ENCODE measurements at places on chromosomes 12 and 14.

DNA sequence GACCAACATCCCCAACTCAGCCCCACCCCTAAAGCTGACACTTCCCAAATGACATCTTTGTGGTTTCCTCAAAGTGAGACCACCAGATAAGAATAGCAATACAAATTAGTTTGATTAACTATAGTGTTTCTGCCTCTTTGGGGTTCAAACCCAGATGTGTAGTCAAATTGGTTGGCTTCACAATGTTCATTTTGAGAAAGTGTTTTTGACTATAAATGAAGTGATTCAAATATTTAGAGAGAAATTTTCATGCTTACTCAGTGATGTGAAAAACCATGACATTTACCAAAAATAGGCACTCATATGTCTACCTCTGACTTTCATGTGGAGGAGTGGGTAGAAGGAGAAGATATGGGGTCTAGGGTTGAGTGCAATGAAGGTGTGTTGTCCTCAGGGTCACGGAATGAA is 218.4 kb downstream of the BCAT1 start:
- DNase-seq = no peak

GRCh38 chr14:104657101-104657524 is 32.3 kb upstream of the INF2 start:
- no peak for DNase-seq

- DNase-seq = no peak
These were observed 17.4 kb downstream of the LETMD1 start for GRCh38 chr12:51065530-51065929.

- no peak for DNase-seq
These were observed 13.1 kb upstream of the KLRC1 start for GRCh38 chr12:10466311-10466710.

DNA sequence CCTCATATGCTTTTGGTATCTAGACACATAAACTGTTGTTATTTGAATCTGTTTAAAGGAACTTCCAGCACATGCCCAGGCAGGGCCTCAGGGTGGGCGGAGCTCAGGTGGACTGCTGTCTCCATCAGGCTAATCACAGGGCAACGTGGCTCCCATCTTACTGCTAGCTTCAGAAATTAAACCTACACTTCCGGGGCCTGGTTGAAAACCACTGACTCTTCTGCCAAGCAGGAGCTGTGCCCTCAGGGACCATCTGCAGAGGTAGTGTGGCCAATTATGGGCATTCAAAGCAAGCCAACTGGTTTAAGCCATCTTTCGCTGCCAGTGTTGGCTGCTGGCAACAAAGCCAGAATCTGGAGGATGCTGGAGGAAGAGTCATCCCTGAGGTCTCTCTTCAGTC is 97.5 kb downstream of the TMX1 start:
- no peak for DNase-seq

- peak; percentile 52 for DNase-seq
These were observed 536 bp downstream of the TM7SF3 start for GRCh38 chr12:27013611-27014084.

DNA sequence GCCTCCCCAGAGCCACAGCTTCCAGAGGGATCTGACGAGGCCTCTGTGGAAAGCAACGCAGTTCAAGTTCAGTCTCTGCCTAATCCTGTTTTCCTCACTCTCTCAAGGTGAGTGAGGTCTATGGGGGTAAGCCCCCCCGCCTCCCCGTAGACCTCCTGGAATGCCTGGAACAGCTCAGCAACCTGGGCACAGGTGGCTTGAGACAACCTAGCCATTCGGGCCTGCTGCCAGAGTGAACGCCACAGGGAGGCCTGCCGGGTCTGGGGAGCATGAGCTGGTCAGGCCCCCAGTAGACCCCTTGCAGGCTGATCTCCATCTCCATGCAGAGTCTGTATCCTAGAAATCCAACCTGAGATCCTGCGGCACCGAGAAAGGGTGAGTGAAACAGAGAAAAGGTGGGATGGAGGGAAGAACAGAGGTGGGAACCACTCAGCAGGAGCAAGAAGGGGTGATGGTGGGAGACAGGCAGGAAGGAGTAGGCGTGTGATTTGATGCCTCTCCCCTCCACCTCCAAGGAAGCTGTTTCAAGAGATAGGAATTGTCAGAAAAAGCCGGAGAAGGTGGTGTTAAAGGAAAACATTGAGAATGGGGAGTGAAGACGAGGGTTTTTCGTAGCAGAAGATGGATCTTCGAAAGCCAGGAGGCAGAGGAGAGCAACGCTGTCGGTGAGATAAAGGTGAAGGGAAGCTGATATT is 123.1 kb upstream of the PRMT8 start:
- DNase-seq = no peak

GRCh38 chr12:132389526-132390286 is 60.3 kb upstream of the GALNT9 start:
- no peak for DNase-seq

DNA sequence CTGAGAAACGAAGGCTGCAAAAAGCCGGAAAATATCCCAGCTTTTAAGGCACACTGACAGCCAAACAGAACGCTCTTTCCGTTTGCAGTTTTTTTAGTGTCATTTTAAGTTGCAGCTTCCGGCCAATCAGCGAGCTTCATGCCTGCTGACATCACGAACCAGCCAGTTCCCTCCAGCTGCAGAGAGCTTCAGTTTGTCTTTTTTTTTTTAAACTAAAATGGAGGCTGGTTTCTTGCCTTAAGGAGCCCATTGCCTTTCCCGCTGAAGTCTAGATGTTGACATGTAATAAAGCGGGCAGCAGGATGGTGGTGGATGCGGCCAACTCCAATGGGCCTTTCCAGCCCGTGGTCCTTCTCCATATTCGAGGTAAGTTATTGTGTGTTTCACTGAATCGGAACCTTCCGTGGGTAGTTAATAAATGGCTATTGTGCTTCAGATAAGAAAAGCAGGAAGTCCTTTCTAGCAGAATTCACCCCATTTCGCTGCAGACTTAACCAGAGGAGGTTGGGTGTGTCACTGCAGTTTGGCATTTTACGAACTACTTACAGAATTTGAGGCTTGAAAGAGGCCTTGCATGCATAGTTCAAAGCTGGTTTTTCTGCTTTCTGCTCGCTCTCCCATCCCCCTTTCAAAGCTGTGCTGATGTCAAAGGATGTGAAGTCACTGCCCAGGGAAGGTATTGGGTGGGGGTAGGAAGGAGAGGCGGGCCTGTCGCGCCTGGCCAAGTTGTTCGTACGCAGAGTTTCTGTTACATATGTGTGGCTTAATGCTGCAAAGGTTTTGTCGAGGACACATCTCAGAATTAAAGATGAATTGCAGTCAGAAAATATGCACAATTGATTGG is 48.4 kb downstream of the PPP2R5C start:
- peak; percentile 93 for DNase-seq

GRCh38 chr12:2686280-2686646 is 108.5 kb upstream of the FKBP4 start:
- DNase-seq = no peak

Data from activated CD8-positive, alpha-beta T cell treated with anti-CD3 and anti-CD28 coated beads, Interleukin-2, amount 10 ng/mL, durations not matched to agents 7 days and 5 days (primary cell).